ENCODE measurements at places on chromosomes 12 and 14. TPM values are rescaled to one million over a fixed set of nuclear protein-coding genes. Genes with fewer than 3 reads are reported as not detected.
A peak's percentile ranks its signal among the peaks of the same experiment; 100 is the strongest.

SLC38A4 gene
- 0.09 TPM for total RNA-seq

ADGRD1 gene
- total RNA-seq, result 11.7 TPM

AQP6 gene
- total RNA-seq, result not detected

SMCO2 gene
- not detected for total RNA-seq

SFSWAP gene
- total RNA-seq, result 60.4 TPM

RERG gene
- total RNA-seq, result 4.3 TPM

KRT8 gene
- total RNA-seq, result 364 TPM

PMCH gene
- total RNA-seq, result not detected

CACNA1C gene
- not detected for total RNA-seq

GRCh38 chr14:77659831-77660230 is 43.4 kb upstream of the SPTLC2 start:
- no peak for DNase-seq
- H3K4me3 ChIP-seq, result no peak overlapping the region
- H3K27me3 ChIP-seq, result no peaks in the 10 kb centered on the region
- H3K4me1 ChIP-seq, result no peaks in the 10 kb centered on the region

DNA sequence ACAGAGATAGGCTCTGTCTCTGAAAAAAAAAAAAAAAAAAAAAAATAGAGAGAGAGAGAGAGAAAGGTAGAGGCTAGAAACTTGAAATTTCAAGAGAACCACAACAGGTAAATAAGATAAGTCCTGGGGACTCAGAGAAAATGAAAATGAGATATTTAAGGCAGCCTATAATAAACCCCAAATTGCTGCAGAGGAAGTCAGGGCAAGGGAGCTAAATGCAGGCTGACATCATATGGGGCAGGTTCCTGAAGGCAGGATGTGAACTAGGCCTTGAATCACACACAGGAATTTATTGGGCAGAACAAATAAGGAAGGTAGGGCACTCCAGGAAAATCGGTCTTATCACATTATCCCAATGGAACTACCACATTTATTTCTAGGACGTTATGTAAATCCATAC is 54.9 kb upstream of the NUDT4 start:
- H3K27ac ChIP-seq, result no peak overlapping the region
- peaks cover 5% of the 10 kb centered on the region for H3K4me1 ChIP-seq
- no peak for DNase-seq
- no peak overlapping the region for H3K4me3 ChIP-seq

DNA sequence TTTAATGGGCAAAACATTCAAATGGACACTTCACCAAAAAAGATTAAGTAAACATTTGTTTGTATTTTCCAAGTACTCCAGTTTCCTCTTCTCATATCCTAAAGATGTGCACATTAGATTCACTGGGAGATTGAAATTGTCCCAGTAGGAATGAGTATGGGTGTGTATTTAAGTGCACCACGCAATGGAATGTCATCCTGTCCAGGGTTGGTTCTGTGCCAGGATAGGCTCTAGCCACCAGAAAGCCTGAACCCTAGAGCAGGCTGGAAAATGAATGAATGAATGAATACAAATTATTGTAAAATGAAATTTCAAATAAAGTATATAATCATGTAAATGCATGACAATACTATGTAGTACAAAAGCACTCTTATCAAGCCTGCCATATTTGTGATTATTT is 14.0 kb downstream of the CEP83 start:
- DNase-seq, result no peak
- no peak overlapping the region for H3K4me3 ChIP-seq
- H3K27ac ChIP-seq, result no peak overlapping the region
- no peaks in the 10 kb centered on the region for H3K4me1 ChIP-seq
- H3K36me3 ChIP-seq, result peaks cover 4% of the 10 kb centered on the region
- no peaks in the 10 kb centered on the region for H3K27me3 ChIP-seq

DNA sequence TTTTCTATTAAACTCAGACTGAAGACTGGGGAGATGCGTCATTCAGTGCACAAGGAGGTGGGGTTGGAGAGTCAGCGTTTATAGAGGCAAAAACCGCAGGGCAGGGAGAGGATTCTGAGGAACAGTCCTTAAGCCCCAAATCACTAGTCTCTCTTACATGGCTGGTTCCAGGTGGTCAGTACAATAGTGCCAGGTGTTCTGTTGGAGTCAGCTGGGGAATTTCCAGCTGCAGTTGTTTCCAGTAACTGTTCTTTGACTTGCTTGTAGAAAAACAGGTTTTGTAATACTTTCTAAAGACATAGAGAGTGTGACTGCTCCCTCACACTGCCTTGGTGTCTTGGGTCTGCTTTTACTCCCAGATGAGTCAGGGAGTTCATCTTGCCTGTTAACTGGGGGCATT is 192.2 kb downstream of the TMTC3 start:
- H3K27ac ChIP-seq, result no peak overlapping the region
- H3K27me3 ChIP-seq, result no peaks in the 10 kb centered on the region
- no peak overlapping the region for H3K4me3 ChIP-seq
- DNase-seq, result no peak
- H3K36me3 ChIP-seq, result no peaks in the 10 kb centered on the region
- no peaks in the 10 kb centered on the region for H3K4me1 ChIP-seq

DNA sequence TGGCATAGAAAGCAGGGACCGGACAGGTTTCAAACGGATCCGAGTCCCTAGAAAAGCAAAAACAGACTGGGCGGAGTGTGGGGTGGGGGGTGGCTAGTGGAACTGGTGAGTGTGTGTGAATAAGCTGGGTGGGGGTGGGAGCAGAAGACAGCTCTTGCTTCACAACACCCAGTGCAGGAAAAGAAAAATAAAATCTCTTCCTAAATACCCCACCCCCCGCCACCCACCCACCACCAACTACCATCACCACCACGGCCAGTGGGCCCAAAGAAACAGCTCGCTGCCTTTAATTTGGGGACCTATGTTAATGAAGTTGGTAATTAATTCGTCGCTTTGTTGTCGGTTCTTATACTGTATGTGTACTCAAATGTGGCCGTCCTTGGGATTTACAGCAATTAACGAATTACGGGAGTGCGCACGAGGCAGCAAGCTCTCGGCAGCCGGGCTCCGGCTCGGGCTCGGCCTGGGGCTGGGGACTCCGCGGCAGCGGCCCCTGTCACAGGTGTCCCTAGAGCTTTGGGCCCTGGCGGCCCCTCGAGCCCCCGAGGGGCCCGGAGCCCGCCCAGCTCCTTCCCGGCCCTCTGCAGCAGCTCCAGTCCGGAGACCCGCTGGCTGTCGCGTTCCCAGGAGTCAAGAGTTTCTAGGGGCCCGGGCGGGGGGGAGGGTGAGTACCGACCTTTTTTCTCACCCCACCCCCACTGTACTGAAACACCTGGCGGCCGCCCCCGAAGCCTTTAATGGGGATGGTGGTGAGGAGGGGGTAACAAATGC is 1.5 kb upstream of the OTX2 start:
- no peak overlapping the region for H3K27ac ChIP-seq
- no peaks in the 10 kb centered on the region for H3K36me3 ChIP-seq
- no peak overlapping the region for H3K4me3 ChIP-seq
- H3K4me1 ChIP-seq, result peaks cover 3% of the 10 kb centered on the region

- peaks cover 15% of the 10 kb centered on the region for H3K4me1 ChIP-seq
- no peaks in the 10 kb centered on the region for H3K27me3 ChIP-seq
- H3K36me3 ChIP-seq, result no peaks in the 10 kb centered on the region
- DNase-seq, result no peak
Measured at GRCh38 chr12:57027805-57028153, 11.4 kb upstream of the TAC3 start.

DNA sequence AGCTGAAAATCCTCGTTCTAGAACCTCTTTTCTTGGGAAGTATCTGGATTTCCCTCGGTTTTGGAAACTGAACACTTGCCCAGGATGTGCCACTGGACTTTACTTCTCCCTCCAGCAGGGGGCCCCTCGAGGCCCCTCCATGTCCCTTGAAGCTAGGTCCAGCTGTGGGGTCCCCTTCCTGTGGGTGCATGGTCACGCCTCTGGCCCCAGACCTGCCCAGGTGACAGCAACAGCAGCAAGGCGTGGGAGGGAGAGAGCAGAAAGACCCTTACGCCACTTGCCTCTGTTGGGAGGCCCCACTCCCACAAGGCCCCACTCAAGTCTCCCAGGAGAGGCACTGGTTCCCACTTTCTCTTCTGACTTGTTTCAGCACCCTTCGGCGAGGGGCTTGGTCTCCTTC is 3.1 kb downstream of the SLC25A29 start:
- H3K36me3 ChIP-seq, result no peaks in the 10 kb centered on the region
- H3K27ac ChIP-seq, result no peak overlapping the region
- H3K27me3 ChIP-seq, result no peaks in the 10 kb centered on the region
- peak; percentile 54 for DNase-seq
- H3K4me3 ChIP-seq, result no peak overlapping the region

DNA sequence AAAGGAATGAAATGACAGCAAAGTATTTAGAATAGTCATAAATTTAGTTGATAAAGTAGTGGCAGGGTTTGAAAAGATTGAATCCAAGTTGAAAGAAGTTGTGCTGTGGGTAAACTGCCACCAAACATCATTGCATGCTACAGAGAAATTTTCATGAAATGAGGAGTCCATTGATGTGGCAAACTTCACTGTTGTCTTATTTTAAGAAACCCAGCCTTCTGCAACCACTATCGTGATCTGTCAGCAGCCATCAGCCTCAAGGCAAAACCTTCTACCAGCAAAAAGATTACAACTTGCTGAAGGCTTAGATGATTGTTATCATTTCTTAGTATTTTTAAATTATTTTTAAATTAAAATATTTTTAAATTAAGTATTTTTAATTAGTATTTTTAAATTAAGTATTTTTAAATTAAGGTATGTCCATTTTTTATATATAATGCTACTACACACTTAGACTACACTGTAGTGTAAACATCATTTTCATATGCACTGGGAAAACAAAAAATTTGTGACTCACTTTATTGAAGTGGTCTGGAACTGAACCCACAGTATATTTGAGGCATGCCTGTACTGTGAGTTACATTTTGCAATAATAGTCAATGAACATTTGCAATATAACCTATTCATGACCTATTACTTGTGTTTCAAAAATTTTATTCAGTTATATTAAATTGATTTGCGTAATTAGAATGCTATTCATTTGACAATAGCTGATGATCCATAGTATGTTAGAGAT is 67.2 kb upstream of the SYT1 start:
- no peaks in the 10 kb centered on the region for H3K27me3 ChIP-seq
- H3K4me3 ChIP-seq, result no peak overlapping the region
- no peak for DNase-seq
- no peaks in the 10 kb centered on the region for H3K4me1 ChIP-seq
- H3K27ac ChIP-seq, result no peak overlapping the region
- no peaks in the 10 kb centered on the region for H3K36me3 ChIP-seq

DNA sequence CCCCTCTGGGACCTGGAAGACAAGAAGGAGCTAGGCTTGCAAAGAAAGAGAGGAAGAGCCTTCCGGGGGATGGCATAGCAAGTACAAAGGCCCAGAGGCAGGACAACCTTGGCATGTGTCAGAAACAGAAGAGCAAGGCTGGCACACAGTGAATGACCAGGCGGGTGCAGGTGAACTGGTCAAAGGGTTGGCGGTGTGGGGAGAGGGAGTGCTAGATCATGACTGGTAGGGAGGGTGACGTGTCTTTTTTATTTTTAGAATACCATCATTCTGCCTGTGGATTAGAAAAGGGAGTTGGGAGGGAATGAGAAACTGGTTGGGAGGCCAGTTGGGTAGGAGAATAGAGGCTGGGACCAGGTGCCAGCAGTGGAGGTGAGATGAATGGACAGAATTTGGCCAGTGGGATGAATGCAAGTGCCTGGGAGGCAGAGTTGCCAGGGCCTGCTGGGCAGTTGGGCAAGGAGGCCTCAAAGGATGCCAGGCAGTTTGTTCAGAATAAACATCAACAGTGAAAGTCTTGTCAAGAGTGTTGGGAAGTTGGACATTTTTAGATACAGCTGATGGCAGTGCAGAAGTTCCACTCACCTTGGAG is 168.3 kb downstream of the CACNA1C start:
- H3K4me3 ChIP-seq, result no peak overlapping the region
- H3K36me3 ChIP-seq, result no peaks in the 10 kb centered on the region
- H3K27me3 ChIP-seq, result no peaks in the 10 kb centered on the region
- DNase-seq, result no peak

- H3K4me3 ChIP-seq, result no peak overlapping the region
- H3K27me3 ChIP-seq, result no peaks in the 10 kb centered on the region
- DNase-seq, result no peak
- no peaks in the 10 kb centered on the region for H3K36me3 ChIP-seq
- no peak overlapping the region for H3K27ac ChIP-seq
Measured at GRCh38 chr14:99561864-99562263, 42.1 kb downstream of the CCDC85C start.

DNA sequence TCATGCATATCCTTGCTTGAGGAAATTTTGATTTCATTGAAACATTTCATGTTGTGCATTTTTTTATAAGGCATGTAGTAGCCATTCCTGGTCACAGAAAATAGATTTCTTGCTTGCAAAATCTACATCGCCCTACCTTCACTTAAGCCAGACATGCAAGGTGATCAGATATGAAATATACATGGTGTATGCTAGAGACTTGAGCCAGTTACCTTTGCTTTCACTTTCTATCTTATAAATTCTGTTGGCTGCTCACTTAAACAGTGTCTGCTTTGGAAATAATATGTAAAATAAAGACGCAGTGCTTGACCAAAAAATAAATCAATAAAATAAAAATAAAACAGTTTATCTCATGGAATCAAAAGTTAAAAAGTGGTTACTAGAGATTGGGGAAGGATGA is 136.5 kb downstream of the LRFN5 start:
- no peak overlapping the region for H3K27ac ChIP-seq
- DNase-seq, result no peak
- H3K27me3 ChIP-seq, result no peaks in the 10 kb centered on the region

DNA sequence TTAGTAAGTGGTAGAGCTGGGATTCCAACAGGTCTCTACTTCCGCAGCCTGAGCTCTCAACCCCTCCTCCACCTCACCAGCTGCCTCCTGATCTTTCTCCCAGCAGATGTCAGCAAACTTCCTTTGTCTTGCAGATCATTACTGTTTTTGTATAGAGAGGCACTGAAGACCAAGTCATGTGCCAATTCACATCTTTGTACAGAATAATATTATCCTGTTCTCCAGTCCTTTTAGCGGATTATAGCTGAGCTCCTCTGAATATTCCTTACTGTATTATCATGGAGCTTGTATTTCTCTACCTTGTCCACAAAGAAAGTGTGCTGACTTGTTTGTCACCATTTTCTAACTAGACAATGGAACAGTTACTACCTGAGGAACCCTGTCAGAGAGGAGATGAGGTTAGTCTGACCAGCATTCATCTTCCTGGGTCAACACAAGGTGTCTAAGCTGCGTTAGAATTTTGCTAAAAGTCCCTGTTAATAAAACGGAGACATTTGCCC is 142.3 kb upstream of the ARHGAP5 start:
- H3K27me3 ChIP-seq, result no peaks in the 10 kb centered on the region
- H3K27ac ChIP-seq, result no peak overlapping the region
- H3K4me3 ChIP-seq, result no peak overlapping the region
- H3K4me1 ChIP-seq, result peaks cover 3% of the 10 kb centered on the region
- H3K36me3 ChIP-seq, result no peaks in the 10 kb centered on the region

DNA sequence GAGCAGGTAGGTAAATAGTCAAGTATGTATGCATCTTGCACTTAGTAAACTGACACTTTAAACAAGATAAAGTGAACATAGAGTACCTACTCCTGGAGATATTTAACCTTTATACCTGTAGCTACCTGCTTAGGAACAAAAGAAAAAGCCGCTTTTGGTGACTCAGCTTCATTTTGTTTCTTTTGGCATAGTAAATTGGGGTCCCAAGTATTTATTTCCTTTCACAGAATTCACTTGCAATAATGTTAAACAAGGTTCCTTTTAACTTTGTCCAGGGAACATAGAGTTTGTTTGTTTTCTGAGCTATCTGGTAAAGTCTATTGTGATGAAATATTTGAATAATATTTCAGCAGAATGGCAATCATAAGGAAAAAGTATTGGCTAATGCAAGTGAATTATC is 20.0 kb downstream of the SLCO1B3 start:
- no peak overlapping the region for H3K27ac ChIP-seq
- no peaks in the 10 kb centered on the region for H3K27me3 ChIP-seq
- no peak for DNase-seq

All from K562 (cell line).